ENCODE measurements at places on chromosomes 2 and 18.

DNA sequence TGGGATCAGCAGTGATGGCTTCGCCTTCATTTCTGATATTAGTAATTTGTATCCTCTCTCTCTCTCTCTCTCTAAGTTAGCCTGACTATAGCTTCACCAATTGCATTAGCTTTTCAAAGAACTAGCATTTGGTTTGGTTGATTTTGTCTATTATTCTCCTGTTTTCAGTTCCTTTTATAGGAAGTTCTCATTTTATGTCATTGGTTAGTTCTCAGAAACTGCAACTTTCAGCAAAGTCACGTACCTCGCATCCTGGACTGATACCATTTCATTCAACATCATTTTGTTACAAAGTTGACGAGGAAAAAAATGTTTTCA, 450.8 kb downstream of the EIPR1 start:
- DNase-seq = no peak

DNA sequence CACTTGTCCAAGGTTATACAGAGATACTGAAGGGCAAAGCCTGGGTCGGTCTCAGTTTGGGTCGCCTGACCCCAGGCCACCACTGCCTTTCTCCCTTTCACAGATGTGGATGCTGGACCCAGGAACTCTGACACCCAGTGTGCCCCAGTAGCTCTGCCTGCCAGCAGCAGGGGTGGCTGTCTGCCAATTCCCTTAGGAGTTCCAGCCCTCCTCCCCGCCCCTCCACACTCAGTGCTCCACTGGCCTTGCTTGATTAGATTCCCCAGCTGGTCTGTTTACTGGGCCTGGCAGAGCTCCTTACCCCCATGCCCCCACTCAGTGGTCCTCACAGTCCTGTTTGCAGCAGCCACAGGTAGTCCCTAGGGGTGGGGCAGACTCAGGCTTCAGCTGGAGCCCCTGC, 75.5 kb downstream of the NPAS2 start:
- no peak for DNase-seq

DNA sequence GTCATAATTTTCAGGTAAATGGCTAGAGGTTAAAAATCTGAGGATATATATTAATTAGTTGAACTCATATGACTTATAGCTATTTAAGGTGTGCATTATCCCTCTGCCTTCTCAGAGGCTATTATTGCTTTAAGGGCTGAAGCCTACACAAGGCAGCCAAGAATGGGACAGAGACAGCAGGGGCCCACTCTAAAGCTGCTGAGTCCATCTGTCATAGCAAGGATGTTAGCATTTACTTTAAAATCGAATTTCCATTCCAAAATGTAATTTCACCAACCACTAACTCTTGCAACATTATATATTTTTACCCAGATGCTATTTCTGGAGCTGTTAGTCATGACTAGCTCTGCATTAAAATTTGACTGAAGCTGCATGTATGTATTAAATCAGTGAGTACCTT, 236.3 kb upstream of the FSIP2 start:
- DNase-seq = no peak

GRCh38 chr18:38576916-38577315, 1011.3 kb upstream of the CELF4 start:
- DNase-seq = no peak
